Colonic mucosa (tissue), 4 donors: ENCODE measurements at places on chromosomes 16 and 17. TPM values are rescaled to one million over a fixed set of nuclear protein-coding genes. Genes with fewer than 3 reads are reported as not detected.
A peak's percentile ranks its signal among the peaks of the same experiment; 100 is the strongest.

DNA sequence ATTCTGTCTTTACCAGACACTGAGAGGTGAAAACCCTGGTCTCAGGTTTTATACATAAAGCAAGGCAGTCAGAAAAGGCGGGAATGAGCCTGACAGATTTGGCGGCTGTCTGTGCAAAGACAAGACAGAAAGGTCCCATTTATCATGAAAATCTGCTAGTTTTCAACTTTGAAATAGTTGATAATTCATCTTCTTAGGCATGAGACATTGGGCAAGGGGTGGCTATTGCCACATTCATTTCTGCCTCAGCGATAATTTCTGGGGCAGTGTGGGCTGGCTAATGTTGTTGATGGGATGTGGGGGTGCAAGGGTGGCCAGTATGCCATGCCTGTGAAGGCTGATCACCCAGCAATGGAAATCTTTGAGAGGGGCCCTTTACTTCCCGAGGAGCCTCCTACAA lies 173.8 kb upstream of the RPH3AL start:
- no peak for DNase-seq

GRCh38 chr16:54171626-54172537 lies 114.7 kb downstream of the IRX3 start:
- DNase-seq = no peak

- DNase-seq = no peak
Observed at GRCh38 chr17:71926746-71927398, 193.9 kb upstream of the SOX9 start.

DNA sequence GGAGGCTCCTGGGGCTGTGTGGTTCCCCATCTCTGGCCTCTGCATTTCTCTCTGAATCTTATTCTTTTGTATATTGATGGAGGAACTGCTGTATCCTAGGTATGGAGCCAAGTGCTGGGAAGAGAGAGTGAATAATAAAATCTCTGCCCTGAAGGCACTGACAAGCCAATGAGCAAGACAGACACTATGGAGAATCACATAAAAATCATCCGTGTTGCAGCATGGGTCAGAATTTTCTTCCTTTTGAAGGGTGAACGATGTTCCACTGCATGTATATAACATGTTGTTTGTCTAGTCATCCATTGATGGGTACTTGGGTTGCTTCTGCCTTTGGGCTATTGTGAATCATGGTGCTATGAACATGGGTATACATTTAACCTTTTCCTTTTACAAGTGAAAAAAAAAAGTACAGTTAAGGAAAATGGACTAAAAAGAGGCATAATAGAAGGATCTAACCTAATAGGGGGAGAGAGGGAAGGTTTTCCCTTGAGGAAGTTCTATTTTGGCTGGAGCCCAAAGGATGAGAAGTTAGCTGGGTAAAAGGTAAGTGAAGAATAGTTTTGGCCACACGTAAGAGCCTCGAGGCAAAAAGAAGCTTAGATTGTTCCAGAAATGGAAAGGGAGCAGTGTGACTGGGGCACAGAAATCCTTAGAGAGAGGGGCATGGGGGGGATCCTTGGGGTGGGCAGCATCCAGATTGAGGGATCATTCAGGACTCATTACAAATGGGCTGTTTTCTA lies 32.3 kb upstream of the GNA13 start:
- DNase-seq = no peak

The CRYM gene
- total RNA-seq = 14.0 TPM

The ASB16 gene
- not detected for total RNA-seq

The TLCD3B gene
- total RNA-seq = 0.49 TPM

GRCh38 chr17:42315402-42316156 lies 27.3 kb downstream of the STAT5A start:
- no peak for DNase-seq

DNA sequence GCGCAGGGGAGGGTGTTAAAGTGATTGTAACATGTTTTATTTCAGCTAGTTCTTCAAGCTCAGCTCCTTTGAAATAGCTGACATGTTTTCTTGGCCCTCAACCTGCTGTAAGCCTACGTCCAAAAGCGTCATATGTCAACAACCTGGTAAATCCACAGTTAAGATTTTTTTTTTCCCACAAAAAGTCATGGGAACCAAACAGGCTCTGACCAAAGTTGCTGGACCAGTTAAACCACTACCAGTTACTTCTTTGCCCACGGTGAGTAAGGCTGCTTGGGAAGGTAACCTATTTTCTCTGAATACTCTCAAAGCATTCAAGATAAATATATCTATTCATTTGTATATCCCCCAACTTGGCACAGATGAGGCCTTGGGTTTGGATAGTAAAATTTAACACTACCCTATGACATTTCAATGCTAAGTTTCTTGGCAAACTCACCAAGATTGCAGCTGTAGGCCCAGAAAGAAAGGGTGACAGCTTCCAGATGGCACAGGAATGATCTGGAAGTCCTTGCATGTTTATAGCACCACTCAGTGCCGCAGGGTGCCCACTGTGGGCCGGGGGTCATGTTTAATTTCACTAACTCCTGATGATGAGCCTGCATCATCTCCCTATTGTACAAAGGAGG lies 166.2 kb downstream of the XYLT1 start:
- DNase-seq = peak; percentile 62

The CHST6 gene
- 5.6 TPM for total RNA-seq

The SLC52A1 gene
- total RNA-seq = 2.6 TPM

- DNase-seq = peak; percentile 42
Observed at GRCh38 chr16:50153596-50154419, 702 bp downstream of the TENT4B start.

The ZNF19 gene
- total RNA-seq = 4.1 TPM

The RAMP2 gene
- total RNA-seq = 8.4 TPM

DNA sequence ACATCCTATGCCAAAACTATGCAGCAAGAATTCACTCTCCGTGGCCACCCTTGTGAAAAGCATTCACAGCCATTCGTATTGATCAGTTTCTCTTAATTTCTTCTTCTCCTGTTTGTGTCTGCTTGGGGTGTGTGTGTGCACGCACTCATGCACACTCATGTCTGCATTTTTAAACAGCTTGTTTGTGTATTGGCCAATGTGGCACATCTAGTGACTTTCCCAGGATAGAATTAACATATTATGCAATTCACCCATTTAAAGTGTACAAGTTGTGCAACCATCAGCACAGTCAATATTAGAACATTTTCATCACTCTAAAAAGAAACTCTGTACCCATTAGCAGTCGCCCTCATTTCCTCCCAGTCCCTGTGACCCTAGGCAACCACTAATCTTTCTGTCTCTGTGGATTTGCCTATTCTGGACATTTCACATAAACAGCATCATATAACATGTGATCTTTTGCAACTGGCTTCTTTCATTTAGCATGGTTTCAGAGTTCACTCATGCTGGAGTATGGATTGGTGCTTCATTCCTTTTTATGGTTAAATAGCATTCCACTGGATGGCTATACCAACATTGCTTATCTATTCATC lies 20.1 kb downstream of the IRX3 start:
- no peak for DNase-seq

DNA sequence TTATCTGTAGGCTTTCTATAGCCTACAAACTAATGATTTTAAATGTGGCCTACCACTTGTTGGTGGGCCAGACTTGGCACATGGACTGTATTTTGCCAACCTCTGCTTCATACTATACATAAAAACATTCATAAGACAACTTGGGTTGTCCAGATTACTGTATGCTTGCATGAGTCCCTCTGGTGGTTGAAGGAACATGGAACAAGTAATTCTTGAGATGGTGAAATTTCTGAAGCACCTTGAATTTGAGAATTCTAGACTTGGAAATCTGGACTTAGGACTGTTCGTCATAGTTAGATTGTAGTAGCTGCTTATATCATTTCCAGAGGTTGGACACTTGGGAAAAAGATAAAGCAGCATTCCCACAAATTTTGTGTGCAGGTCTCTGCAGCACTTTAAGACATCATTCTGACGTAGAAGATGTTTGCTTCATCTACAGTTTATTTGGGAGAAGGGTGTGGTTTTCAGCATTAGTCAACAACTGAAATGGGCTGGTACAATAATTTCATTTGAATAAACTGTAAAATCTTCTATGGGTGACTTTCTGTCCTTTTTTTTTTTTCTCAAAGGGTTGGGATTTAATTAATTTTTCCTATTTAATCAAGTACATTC lies 31.2 kb downstream of the NFATC3 start:
- no peak for DNase-seq

- DNase-seq = no peak
Observed at GRCh38 chr16:27470567-27471431, 68.8 kb downstream of the IL21R start.

The HEATR3 gene
- 26.9 TPM for total RNA-seq

DNA sequence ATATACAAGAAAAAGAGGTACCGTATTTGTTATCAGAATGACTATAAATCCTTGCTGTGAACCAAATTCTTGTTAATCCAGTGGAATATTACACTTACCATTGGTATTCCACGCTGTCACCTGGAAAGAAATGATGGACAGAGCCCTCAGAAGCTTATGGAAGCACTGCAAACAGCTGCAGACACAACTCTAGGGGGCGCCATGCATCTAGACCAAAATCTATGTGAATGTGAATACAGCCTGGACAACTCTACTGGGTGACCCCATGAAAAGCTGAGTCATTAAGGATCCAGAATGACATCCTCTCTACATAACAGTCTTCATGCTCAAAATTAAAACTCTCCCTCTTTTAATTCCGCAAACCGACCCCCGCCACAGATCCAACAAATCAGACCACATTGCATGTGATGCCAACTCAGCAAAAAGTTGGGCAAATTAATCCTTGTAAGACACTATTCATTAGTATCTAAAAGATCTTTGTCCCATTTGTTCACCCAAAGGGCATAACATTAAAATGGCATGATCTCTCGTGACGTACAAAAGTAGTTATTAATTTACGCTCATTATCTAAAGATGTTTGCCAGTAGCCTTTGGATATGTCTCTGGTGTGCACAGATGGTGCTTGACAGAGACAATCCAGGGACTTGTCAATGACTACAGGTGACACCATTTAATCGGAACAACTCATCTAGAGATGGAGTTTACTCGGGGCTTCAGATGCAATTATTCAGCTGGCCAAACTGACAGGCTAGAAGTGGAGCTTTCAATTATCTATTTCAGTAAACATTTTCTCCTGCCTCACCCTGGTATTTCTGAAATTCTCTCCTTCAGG lies 552.7 kb upstream of the PSMD7 start:
- DNase-seq = peak; percentile 24

The CCDC78 gene
- 3.7 TPM for total RNA-seq
